ENCODE measurements at places on chromosomes 4 and X.
A peak's percentile ranks its signal among the peaks of the same experiment; 100 is the strongest.

GRCh38 chr4:1523907-1524636, 117.8 kb upstream of the NKX1-1 start:
- no peak for DNase-seq

DNA sequence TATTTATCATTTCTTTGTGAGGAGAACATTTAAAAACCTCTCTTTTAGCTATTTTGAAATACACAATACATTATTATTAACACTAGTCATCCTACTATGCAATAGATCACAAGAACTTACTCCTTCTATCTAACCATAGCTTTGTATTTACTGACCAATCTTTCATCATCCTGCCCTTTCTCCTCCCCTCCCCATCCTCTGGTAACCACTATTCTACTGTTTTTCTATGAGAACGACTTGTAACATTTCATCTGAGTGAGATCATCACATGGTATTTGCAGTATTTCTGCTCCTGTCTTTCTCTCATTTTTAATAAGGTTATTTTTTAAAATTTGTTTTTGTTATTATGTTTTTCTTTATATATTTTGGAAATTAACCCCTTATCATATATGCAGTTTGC, 331.8 kb downstream of the TEX13C start:
- DNase-seq = no peak

- DNase-seq = no peak
Observed at GRCh38 chr4:84456157-84456556, 42.9 kb downstream of the NKX6-1 start.

GRCh38 chr4:54872261-54872660, 214.5 kb downstream of the KIT start:
- DNase-seq = no peak

DNA sequence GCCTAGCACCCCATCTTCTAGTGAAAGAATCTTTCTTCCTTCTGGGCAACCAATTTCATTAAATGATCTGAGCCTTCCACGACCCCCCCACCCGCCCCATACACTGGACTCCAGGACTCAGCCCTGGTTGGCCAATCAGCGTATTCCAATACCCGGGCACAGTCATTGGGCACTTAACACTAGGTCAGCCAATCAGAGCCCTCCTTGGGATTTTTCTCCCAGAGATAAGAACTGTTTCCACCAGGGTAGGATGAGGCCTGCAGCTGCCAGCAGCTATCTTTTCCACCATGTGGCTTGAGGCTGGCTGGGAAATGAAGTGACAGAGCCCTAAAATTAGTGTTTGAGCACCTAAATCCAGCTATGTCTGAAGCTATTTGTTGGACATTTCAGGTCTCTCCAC, 418.8 kb downstream of the BCOR start:
- no peak for DNase-seq

GRCh38 chr4:101081695-101082369, 265.5 kb downstream of the PPP3CA start:
- DNase-seq = no peak

DNA sequence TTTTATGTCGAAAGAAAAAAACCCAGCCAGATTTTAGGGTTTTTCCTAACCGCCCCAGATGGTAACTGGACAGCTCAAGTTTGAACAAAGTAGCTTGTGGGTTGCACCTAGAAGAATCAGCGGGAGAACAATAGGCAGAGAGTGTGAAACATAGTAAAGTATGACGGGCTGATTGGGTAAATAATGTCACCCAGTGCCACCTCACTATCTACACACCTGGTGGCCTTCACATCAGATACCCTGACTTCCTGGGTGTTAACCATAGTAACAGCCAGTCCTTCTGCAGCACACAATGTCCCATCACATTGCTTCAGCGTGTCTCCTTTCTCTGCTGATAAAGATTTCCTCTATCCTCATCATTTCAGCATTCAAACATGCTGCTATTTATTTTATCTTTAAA, 159.1 kb upstream of the HS3ST1 start:
- DNase-seq = no peak

DNA sequence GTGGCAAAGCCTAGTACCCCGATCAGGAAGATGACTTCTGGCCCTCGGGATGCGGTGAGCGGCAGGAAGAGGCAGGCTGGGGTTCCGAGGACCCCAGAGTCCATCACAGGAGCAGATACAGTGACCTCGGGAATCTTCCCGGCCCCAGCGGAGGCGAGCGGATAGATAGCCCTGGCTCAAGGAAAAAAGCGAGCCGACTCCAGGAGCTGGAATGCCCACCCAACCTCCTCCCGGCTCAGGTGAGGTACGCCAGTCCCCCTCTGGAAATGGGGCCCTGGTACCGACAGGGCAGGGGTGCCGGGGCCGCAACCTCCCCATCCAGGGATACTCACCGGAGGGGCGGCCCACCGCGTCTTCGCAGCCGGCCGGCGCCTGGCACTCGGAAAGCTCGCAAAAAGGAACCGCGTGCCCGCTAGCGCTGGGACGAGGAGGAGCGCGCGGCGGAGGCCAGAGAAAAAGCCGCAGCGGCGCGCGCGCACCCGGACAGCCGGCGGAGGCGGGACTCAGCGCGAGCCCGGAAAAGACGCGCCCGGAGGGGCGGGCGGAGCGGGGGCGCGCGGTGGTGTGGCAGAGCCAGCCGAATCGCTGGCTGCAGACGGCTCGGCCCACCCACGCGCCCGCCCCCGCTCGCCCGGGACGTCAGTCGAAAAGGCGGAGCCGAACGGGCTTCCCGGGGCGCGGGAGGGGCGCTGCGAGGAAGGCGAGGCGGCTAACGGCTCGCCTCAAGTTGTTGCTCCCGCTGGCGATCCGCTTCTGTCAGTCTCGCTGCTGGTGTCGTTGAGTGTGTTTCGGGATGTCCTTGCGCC, at the start of gene ACSL4:
ACSL4 (minus strand) TSS at position 451 of the 806 bp plus-strand sequence. CDS start 49,894 bp downstream, outside the sequence.
- DNase-seq = peak; percentile 81

DNA sequence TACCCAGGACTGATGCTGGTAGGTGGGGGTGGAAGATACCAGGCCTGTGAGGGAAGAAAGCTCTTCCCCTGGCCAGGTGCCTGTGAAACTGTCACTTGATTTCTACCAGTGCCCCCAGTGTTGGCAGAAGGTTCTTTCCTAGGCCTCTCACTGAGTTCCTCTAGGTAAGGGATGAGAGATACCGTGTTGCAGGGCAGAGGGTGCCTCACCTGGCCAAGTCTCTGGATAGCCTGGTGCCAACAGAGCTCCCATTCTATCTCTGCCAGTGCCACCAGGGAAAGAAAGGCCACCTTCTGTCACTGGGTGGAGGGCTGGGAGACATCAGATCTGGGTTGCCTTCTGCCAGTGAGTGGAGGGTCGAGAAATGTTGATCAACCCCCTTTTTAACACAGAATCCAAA, 94.1 kb downstream of the RTL5 start:
- no peak for DNase-seq

- DNase-seq = no peak
Observed at GRCh38 chrX:129093706-129094105, 429.6 kb downstream of the SMARCA1 start.

DNA sequence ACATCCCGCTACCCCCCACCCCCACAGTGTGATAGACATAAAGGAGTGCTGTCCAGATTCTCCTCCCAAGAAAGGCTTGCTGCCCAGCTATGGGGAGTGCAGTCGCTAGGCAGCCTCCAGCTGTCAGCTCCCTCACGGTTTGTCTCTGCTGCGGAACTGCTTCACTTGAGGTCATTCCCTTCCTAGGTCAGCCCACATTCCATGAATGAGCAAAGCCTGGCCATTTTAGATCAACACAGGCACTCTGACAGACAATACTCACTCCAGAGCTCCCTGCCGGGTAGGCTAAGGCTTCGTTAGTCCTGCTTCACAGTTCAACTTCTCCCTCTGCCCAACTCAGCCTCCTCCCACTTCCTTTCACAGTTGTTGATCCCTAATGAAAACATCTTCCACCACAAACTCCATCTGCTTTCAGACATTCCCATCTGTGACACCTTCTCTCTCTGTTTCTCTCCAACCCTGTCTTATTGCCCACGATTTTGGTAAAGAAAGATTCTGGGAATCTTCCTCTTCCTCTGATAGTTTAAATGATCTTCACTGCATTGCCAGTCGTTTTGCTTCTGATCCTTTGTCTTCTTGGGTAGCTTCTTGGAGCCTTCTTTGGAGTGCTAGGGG, 318.9 kb upstream of the F9 start:
- no peak for DNase-seq

- DNase-seq = no peak
Observed at GRCh38 chrX:115174548-115174947, 14.7 kb upstream of the RBMXL3 start.

GRCh38 chr4:646460-646859, 21.1 kb downstream of the PDE6B start:
- no peak for DNase-seq

GRCh38 chr4:174582463-174582862, 60.2 kb upstream of the HPGD start:
- DNase-seq = no peak

DNA sequence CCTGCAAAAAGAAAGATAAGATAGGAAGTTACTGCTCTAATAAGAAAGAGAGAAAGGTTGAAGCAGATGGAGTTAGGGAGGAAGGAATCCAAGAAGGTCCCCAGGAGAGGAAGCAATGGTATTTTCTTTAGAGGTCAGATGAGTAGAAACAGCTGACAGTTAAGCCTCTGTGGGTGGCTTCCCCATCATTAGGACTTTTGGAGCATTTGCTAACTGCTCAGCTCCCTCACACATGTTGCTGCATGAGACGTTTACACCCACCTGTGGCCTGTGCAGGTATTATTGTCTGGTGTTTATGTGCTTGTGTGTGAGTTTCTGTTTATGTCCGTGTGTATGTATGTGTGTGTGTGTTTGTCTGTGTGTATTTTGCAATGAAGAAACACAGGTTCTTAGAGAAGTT, 346.8 kb downstream of the RAB28 start:
- no peak for DNase-seq

- DNase-seq = no peak
Observed at GRCh38 chrX:20431486-20431885, 164.8 kb upstream of the RPS6KA3 start.

GRCh38 chr4:51885363-51885762, 42.4 kb downstream of the DCUN1D4 start:
- no peak for DNase-seq

DNA sequence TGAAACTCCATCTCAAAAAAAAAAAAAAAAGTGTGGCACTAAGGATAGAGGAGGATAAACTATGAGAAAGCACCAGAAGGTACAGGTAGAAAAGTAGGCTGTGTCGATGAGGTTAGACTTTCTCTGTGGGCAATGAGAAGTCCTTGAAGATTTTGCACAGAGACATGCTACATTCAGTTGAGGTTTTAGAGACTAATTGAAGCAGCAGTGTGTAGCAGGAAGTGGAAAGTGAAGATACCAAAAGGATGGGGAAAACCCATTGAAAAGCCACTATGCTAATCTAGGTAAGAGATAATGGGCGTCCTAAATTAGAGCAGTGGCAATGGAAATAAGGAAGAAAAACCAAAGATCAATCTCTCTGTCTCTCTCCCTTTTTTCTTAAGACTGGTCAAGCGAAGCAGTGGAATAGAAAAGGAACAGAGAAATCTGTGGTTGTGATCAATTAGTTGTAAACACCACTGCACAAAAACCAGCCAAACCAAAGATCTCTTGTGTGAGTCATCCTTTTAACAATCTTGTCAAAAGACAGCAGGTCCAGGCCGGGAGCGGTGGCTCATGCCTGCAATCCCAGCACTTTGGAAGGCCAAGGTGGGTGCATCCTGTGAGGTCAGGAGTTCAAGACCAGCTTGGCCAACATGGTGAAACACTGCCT, 3.5 kb downstream of the SPINK2 start:
- no peak for DNase-seq

- DNase-seq = peak; percentile 77
Observed at GRCh38 chrX:154051201-154051810, 31.6 kb upstream of the IRAK1 start.

DNA sequence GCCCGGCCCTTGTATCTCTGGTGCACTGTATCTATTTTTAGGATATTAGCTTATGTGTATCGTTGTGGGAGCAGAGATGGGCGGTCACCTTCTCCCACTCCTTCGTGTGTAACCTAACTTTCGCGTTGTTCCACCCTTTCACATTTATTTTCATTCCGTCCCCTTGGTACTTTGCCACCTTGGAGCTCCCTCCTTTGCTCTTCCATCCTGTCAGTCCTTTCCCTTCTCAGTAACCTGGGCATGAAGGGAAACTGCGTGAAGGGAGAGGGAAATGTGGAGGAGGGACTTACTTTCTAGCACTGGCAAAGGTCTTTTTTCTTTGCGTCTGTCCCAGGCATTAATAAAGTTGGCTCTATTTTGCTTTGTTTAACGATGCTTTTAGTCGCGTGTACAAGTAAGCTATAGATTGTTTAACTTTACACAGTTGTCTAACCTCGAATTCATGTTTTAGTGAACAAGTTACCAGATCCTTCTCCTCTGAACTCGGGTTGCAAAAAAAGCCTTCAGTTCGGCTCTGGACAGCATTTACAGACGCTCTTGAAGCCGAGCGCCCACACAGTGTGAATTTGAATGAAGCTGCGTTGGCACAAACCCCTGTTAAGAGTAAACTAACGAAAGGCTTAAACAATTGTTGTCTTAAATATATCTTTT, 3.9 kb downstream of the PCDH10 start:
- no peak for DNase-seq

DNA sequence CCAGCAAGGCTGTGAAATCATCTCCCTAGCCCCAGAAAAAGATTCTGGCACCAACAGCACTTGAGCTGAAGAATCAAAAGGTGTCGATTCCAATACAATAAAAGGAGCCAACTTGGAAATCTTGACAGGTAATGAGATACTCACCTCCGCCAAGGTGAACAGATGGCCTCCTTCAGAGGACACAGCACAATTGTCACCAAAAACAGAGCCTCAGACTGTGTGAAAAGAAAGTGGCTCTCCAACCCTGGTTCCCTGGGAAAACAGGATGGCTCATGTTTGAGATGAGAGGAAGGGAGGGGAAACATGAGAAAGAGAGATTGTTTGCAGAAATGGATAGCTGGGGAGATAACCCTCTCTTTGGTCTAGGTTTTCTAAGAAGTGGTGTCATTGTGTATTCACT, 168.9 kb downstream of the HS3ST1 start:
- no peak for DNase-seq

GRCh38 chr4:150972592-150972991, 42.5 kb downstream of the LRBA start:
- DNase-seq = no peak

GRCh38 chr4:134490863-134491262, 289.3 kb upstream of the PABPC4L start:
- no peak for DNase-seq

- DNase-seq = no peak
Observed at GRCh38 chrX:78655642-78656041, 3.5 kb downstream of the RTL3 start.

DNA sequence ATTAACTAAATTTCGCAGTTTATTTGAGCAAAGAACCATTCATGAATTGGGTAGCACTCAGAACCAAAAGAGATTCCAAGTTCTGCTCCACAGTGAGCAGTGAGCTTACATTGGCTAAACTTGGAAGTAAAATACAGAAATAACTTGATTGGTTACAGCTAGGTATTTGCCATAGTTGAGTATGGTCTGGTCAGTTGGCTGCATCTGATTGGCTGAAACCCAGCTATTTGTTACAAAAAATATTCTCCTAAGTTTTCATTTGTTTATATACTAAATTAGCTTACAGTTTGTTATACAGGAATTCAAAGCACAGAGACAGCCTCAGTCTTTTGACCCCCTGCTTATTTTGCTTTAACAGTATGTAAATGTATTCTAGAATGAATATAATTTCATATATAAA, 215.1 kb downstream of the RELL1 start:
- no peak for DNase-seq

Data from WERI-Rb-1 (cell line).